Activated CD4-positive, alpha-beta T cell treated with anti-CD3 and anti-CD28 coated beads, Interleukin-2, amount 10 ng/mL, durations not matched to agents 7 days and 5 days (primary cell): ENCODE measurements at places on chromosomes 11 and 22. TPM values are rescaled to one million over a fixed set of nuclear protein-coding genes. Genes with fewer than 3 reads are reported as not detected.

SMARCB1 gene
- 91.4 TPM for total RNA-seq

CARNS1 gene
- 1.9 TPM for total RNA-seq

GPR152 gene
- not detected for total RNA-seq

PRODH gene
- total RNA-seq = 0.06 TPM

MFNG gene
- total RNA-seq = 218 TPM

OR2AG1 gene
- not detected for total RNA-seq

OR52E4 gene
- total RNA-seq = not detected

LGR4 gene
- 0.12 TPM for total RNA-seq

TMEM191C gene
- 1.4 TPM for total RNA-seq

ASRGL1 gene
- total RNA-seq = 1.2 TPM

NCF4 gene
- 22.7 TPM for total RNA-seq

ADM2 gene
- 3.7 TPM for total RNA-seq

GLYATL1 gene
- not detected for total RNA-seq

BRD1 gene
- total RNA-seq = 46.9 TPM

OR51S1 gene
- total RNA-seq = not detected

CSF2RB gene
- 0.58 TPM for total RNA-seq

KIRREL3 gene
- total RNA-seq = not detected
